ENCODE measurements at places on chromosomes 4 and X. TPM values are rescaled to one million over a fixed set of nuclear protein-coding genes. Genes with fewer than 3 reads are reported as not detected.

DNA sequence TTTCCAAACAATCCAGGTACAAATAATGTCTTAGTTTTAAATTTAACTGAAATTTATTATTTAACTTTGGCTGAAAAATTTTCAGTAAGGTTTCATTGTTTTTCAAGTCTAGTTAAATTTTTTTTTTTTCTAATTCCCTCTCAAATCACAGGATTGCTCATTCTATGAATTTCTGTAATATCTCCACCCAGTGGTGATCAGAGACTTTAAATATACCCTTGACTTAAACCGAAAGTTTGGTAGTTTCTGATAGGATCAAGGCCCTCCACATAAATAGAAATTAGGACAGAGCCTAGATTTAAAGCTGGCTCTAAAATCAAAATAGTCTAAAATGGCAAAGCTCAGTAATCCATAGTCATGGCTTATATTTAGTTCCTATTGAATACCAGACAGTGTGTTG, 175.4 kb downstream of the TBCK start:
- no peak for DNase-seq

GRCh38 chr4:19944806-19945205, 306.9 kb upstream of the SLIT2 start:
- DNase-seq, result no peak

GRCh38 chr4:14994242-14994641, 8.0 kb upstream of the CPEB2 start:
- no peak for DNase-seq

DNA sequence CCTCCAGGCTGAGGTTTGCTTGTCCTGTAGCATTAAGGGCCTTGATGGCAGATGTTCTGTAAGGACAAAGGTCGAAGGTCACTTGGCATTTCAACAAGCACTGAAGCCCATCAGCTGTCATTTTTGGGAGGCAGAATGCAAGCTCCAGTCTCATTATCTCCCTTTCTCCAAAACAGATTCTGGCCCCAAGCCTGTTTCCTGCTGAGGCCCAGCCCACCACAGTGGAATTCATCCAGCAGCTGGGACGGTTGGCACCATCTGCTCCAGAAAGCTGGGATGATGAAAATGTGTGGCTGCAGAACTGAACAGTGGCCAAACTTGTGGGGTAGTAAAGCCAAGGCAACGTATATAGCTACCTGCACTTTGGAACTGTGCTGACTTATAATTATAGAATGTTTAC, 17.7 kb upstream of the PPEF2 start:
- DNase-seq, result no peak

DNA sequence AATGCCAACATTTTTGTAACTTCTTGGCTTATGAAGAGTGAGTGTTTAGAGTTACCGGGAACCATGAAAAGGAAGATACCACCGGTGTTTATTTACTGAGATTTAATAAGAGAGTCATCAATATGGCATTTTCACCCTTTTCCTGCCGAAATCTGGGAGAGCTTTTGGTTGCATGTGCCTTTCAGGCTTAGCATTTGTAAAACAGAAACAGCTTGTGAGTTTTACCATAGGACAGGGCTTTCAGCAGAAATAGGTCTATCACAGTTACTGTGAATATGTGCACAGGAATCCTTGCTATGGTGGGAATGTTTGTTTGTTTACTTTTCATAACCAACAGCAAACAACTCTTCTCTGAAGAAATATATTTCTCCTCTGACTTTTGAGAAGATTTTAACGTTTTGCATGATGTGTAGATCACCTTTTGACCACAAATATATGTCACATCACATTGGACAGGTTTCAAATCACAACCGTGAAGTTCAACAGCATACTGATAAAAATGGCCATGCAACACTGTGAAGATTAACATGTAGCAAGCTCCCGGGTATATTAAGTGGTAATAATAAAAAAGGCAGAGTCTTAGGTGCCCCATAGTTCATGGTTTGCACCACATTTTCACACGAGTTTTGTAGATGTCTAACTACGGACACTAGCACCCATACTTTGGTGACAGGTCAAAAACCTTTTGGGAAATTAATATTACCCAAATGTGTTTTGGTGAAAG, 21.3 kb downstream of the ARHGAP24 start:
- no peak for DNase-seq

DNA sequence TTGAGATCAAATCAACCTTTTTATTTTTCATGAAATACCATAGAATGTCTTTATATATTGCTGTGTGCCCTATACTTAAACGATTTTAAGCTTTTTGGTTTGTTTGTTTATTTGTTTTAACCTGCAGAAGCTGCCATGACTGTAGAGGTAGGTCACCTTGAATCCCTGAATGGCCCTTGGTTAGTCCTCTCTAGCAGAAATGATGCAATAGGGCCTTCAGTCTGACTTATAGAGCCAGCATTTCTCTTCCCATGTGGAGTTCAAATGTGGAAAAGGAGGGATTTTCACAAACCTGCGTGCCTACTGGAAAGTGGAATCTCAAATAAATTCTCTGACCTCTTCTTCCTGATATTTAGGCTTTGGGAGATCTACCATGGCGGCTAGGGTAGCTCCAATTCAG, 327.9 kb downstream of the MAPK10 start:
- no peak for DNase-seq

DNA sequence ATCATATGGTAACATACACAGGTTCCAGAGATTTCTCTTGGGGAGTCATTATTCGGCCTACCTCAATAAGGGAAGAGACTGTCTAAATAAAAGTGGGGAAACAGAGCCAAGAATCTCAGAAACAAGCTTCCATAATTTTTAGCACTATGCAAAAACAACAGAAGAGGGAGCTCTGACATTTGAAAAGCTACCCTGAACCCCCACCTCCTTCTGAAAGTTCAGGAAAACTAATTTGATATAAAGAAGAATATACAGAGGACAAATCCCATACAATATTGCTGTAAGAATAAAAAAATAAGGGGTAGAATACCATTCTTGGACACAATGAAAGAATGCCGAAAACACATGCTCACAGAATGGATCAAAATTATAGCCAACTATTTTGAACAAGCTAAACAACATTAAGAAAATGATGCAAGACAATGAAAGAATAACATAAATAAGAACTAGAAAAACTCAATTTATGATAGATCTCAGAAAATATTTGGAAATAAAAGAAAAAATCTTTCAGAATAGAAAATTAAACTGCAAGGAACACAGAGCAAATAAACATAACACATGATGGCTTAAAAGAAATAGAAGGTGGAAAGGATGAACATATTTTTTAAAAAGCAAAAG, 14.4 kb upstream of the ZNF41 start:
- DNase-seq, result no peak

- DNase-seq, result no peak
Measured at GRCh38 chr4:109171070-109171469, 131.4 kb downstream of the COL25A1 start.

DNA sequence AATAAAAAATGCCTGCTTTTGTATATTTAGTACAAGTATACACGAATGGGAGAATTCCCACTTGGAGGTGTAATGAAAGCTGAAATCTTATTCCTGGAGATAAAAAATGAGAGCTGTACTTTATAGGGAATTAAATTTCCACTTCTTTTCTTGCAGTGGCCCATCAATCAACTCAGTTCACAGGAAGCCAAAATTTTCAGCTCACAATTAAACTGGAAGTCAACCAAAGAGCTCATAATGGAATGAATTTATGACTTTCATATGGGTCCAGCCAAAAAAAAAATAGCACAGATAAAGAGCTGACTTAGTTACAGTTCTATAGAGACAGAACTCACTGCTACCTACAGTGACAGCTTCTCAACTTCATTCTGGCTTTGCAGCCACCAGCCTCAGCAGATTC, 115.2 kb upstream of the TBC1D9 start:
- no peak for DNase-seq

DNA sequence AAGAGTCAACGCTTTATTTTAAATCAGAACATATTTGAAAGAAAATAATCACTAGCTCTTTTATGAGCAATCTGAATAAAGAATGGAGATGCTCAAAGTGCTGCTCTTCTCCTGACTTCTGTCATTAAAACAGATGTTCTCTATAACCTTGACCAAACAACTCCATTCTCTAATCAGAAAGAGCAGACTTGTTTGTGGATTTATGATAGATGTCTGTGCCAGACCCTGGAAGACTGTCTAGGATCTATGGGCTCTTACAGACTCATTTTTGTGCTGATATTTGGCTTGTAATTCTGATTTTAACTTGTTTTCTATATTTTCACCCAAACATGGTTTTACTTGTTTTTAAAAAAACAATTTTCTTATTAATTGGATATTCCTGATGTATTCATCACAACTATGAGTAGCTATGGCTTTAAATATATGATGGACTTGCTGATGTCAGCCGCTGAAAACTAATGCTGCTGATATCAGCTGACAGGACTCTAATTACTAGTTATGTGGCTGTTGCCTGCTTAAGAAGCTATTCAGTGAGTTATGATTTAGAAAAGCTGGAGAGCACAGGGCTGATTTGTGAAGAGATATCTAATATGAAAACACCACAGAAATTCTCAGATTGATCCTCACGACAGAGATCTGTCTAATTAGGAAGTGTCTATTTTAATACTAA, 31.6 kb upstream of the MAML3 start:
- DNase-seq, result no peak

DNA sequence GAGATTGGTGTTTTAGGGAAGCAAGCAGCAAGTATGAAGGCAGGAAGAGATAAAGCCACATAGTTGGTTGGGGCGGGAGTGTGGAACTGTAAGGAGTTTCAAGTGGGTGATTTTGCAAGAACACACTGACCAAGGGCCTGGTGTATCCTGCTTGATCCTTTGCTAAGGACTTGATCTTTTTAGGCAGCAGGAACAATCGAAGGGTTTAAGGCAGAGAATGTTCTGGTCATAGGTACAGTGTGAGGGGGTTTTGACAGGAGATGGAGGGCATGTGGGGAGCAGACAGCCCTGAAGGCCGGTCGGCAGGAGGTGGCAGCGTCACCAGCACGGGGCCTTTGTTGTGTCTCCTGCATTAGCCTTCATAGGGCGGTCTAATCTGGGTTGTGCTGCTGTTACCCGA, 54.7 kb downstream of the FAM193A start:
- no peak for DNase-seq

DNA sequence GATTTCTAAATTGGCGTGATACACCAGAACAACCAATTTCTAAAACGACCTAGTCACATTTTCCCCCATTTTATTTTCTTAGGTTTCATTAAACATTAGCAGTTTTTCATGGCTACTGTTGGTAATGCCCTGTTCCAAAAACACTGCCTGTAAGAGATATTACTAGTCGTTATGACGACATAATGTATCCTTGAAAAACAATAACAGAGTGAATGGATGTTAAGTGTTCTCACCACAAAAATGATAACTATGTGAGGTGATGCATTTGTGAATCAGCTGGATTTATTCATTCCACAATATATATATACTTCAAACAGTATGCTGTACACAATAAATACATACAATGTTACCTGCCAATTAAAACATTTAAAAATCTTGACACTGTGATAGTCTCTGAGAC, 1147.6 kb upstream of the PCDH10 start:
- DNase-seq, result no peak

- no peak for DNase-seq
Measured at GRCh38 chr4:105350859-105351490, 122.9 kb downstream of the PPA2 start.

DNA sequence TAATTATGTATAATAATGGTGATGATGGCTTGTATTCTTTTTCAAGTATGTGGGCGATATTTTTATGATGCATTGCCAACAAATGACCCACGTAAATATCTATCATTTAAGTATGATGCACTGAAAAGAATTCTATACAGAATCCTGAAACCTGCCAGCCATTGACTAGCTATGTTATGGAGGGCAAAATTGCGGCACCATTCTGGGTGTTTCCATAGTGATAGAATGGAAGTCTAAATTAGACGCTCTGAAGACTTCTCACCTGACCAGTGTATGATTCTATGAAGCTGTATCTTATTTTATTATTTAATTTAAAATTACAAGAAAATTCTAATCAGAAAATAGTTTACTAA, 677 bp upstream of the CENPC start:
- no peak for DNase-seq

DNA sequence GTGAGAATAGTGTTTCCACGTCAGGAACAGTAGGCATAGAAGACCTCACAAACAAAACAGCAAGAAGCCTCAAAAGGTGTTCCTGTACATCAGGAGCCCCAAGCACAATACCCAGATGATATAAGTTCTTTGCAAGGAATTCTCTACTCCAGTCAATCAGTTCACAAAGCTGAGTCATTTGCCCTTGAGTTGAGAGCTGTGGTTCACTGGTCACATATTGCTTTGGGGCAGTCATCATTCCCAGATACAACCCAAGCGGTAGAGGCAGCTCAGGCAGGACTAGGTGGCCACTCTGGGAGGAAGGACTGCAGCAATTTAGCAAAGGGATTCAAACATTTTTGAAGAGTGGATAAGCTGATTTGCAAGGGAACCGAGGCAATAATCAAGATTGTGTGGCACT, 551.5 kb upstream of the ZFP42 start:
- no peak for DNase-seq

DNA sequence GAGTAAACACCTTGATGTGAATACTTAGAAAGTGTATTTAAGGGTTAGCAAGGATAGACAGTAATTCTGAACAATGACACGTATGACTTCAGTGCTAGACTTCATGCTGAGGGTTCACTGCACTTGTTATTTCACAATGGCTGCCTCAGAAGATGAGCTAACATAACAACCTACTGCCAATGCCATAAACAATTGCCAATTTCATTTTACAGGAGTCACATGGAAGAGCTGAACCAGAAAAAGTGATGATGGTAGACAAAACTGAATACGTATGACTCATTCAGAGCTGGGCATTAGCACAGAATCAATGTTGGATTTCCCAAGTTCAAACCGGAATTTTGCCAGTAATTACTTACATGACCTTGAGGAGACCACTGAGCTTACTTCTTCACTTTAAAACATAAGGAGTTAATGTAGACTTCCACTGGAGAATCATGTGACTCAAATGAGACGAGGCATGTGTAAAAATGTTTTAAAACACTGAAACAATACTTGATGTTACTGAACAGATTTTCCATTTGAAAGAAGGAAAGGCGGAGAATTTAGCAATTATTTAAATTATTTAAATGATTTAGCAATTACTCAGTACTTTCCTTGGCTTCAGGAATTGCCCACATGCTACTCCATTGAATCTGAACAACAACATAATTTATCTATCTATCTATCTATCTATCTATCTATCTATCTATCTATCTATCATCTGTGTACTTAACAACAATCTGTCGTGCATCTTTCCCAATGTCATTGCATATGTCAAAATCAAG, 868.5 kb upstream of the SLIT2 start:
- DNase-seq, result no peak

DNA sequence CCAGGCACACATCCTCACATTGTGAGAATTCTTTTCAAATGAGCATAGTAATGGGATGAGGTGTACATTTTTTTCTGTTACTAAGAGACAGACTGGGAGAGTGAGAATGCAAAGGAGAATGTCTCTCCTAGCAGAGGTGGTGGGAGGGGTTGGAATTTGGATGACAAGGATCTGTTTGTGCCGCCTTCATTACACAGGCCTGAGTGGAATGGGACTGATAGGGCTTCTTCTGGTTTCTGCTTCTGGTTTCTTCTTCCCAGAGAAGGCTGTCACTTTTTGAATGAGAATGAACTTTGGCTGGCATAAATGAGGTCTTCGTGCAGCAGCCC, 55.4 kb downstream of the C4orf51 start:
- DNase-seq, result no peak

Gene TSPAN7
- total RNA-seq, result 0.21 TPM

Gene ARAF
- 76.9 TPM for total RNA-seq

Gene TRO
- total RNA-seq, result 0.74 TPM

Gene TENM3
- not detected for total RNA-seq

Gene MORF4L2
- total RNA-seq, result 126 TPM

Gene SMARCA1
- total RNA-seq, result not detected

Gene SMIM10L2A
- total RNA-seq, result 0.60 TPM

Gene VCX3B
- total RNA-seq, result not detected
